ENCODE measurements at places on chromosomes 13 and 19.

DNA sequence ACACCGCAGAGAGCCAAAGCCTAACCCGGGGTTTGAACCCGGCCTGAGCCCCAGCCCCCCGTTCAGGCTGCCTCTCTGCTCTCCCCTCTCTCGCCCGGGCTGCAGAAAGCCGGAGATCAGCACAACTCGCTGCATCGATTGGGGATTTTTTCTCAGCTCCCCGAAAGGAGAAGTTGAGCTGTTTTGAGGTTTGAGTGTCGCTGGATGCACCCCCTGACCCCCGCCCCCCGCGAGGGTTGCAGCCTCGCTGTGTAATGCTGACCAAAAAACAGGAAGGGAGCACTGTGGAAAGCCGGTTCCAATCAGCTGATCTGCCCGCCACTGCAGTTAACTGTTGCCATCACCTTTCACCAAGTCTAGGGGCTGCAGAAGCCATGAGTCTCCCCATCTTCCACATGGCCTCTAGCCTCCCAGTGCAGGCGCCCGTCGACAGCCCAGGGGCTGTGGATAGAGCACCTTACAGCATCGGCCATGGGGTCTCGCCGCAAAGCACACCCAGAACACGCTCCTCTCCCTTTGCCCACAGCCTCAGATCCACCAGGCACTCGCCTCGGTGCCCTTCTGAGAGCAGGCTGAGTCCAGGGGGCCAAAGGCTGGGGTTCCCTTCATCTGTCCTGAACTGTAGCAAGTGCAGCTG lies 34.5 kb downstream of the MYO9B start:
- DNase-seq, result peak; percentile 70

- no peak for DNase-seq
Measured at GRCh38 chr19:50897612-50898011, 13.6 kb downstream of the KLK4 start.

DNA sequence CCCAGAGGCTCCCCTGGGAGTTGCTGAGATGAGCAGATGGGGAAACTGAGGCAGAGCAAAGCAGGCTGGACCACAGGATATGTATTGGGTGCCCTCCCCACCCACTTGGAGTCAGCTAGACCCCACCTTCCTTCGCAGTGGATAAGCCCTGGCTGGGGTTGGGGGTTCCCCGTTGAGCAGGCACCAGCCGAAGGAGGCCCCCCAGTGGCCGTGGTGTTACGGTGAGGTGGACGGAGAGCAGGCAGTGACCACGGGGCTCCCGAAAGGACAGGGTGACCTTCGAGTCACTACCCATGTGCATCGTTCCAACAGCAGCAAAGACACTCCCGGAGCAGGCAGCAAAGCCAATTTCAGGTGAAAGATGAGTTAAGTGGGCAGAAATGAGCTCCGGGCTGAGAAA lies 62.4 kb upstream of the ADGRE5 start:
- peak; percentile 10 for DNase-seq

- no peak for DNase-seq
Measured at GRCh38 chr13:111882351-111882750, 184.6 kb upstream of the SOX1 start.

DNA sequence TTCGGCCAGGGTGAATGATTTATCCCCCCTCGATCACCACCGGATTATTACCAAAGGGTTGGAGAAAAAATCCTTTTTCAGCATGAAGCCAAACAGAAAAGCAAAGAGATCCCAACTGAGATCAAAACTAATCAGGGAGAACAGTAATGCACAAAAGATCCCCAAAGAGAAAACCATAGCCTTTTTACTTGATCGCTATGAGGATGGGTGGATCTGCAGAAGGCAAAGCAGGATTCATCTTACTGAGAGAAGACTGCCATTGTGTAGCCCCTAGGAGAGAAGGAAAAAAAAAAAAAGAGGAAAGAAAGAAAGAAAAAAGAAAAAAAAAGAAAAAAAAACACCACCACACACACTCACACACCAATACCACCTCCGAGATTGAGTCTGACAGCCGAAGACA lies at the start of gene FGF14:
Gene FGF14 (minus strand): TSS at position 283 of the 400 bp plus-strand sequence.
- DNase-seq, result no peak

DNA sequence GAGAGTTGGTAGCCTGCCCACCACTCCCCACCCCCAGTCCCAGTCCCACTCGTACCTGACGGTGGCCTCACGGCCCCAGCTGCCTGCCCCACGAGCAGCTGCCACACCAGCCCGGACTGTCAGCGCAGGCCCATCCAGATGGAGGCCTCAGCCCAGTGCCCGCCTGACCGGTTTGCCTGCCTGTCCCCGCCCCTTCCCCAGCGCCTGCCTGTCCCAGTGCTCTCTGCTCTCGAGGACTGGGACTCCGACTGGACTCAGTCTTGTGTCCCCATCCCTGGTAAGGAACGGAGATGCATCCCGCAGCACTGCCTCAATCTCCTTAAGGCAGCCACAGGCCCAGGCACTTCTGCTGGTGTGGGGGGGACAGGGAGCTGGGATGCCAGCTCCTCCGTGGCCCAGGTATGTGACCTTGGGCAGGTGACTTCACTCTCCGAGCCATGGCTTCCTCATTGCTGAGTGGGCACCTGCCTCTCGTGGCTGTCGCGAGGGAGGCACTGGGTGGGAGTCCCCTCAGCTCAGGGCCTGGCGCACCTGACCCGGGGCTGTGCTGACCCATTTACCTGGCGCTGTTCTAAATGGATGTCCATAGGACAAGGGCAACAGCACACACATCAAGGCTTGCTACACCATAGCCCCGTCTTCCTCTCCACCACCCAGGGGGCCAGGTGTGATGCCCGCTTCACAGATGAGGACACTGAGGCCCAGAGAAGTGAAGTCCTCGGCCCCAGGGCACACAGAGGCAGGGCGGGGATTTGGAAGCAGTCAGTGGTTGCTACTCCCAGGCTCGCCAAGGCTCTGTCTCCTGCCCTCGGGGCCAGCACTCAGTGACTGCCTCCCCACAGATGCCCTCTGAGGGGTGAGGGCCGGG lies at the start of gene NKPD1:
Gene NKPD1 (minus strand): TSS at position 113 of the 868 bp plus-strand sequence. CDS start 832 bp downstream, outside the sequence.
- DNase-seq, result no peak

All from heart left ventricle (tissue), 16 donors.